ENCODE measurements at places on chromosomes 12 and 14.

GRCh38 chr14:29339494-29340172 is 573.0 kb downstream of the FOXG1 start:
- no peak for DNase-seq

GRCh38 chr14:20807304-20808161 is 4.9 kb upstream of the RNASE1 start:
- DNase-seq: no peak

- no peak for DNase-seq
These were observed 42.0 kb upstream of the C14orf180 start for GRCh38 chr14:104537613-104537988.

DNA sequence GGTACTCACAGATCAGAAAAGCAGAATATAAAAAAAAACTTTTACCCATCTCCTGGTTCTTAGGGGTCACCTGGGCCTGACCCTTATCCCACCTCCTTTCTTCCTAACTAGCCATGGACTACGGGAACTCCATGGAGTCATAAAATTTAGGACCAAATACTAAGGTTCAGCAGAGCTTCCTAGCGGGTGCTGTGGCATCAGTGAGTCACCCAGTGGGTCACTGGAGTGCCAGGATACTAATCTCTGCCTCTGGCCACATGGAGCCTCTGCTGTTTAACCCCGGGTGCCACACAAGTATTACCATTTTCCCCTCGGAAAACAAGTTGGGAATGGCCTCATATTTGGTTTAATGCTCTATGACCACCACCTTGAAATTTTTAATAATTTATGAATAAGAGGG is 6.9 kb downstream of the ZBTB39 start:
- no peak for DNase-seq

GRCh38 chr12:6031001-6031400 is 85.9 kb upstream of the ANO2 start:
- DNase-seq: no peak

- DNase-seq: no peak
These were observed 1251.0 kb upstream of the USP15 start for GRCh38 chr12:61009192-61009591.

- no peak for DNase-seq
These were observed 140.8 kb downstream of the ERC1 start for GRCh38 chr12:1131811-1132224.

DNA sequence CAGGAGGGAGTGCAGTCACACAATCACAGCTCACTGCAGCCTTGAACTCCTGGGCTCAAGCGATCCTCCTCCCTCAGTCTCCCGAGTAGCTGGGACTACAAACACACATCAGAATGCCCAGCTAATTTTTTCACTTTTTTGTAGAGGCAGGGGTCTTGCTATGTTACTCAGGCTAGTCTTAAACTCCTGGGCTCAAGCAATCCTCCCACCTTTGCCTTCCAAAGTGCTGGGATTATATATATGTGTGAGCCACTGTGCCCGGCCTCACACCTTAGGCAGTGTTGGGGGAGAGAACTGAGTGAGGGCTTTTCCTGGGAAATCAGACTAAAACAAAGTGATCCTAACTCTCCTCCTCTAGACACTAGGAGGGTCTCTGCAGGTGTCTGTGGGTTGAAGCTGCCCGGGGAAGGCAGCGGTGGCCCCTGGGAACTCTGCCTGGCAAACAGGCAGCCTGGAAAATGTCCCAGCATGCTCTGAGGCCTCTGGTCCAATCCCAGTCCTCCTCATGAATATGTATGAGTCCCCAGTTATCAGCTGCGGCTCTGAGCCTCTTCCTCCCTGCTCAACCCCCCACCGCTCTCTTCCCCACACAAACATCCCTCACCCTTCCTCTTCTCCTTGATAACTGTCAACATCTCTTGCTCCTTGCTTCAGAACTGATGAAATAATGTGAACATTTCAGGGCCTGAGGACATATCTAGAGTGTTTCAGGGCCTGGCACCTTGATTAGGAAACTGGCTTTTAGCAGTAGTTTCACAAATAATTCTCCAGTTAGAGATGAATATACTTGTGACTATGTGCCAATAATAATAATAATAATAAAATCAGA is 7.9 kb upstream of the NAA25 start:
- DNase-seq: no peak

GRCh38 chr14:88473791-88474190 is 81.0 kb downstream of the PTPN21 start:
- no peak for DNase-seq

GRCh38 chr12:1616233-1617066 is 12.6 kb upstream of the WNT5B start:
- no peak for DNase-seq

DNA sequence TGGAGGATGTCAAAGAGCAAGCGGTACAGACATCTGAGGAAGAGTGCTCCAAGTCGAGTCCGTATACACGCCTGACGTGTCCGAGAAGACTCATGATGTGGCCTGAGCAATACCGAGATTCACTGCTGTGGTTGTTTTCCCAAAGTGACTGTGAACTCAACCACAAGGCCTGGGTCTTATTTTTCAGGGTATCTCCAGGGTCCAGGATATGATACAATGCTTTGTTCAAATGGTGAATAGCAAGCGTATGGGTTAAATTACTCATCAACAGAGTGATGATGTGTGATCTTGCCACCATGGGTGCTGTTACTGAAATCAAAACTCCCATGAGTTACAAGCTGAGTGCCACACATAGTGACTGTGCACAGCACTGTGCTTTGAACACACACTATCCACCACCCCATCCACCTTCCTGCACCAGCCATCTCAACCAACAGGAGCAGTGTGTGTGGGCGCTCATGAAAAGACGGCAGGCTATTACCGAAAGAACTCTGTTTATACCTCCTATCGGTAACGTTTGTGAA is 109.6 kb downstream of the BCAT1 start:
- no peak for DNase-seq

- DNase-seq: no peak
These were observed 56.3 kb downstream of the PPP1R36 start for GRCh38 chr14:64605926-64606685.

DNA sequence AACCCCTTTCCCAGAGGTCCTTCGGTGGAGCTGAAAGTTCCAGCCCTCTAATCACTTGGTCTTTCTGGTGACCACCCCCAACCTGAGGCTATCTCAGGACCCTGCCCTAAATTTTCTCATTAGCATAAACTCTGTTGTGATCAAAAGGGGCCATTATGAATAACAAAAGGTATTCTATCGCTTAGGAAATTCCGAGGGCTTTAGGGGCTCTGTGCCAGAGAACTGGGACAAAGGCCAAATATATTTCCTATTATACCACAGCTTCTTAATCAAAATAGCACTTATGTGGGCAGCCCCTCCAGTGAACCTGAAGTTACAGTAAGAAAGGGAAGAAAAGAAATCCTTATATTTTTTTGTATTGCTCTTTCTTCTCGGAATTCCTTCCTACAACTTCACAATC is 125.3 kb upstream of the NPAS3 start:
- DNase-seq: no peak

- no peak for DNase-seq
These were observed 430.0 kb downstream of the CCDC91 start for GRCh38 chr12:28620281-28620680.

DNA sequence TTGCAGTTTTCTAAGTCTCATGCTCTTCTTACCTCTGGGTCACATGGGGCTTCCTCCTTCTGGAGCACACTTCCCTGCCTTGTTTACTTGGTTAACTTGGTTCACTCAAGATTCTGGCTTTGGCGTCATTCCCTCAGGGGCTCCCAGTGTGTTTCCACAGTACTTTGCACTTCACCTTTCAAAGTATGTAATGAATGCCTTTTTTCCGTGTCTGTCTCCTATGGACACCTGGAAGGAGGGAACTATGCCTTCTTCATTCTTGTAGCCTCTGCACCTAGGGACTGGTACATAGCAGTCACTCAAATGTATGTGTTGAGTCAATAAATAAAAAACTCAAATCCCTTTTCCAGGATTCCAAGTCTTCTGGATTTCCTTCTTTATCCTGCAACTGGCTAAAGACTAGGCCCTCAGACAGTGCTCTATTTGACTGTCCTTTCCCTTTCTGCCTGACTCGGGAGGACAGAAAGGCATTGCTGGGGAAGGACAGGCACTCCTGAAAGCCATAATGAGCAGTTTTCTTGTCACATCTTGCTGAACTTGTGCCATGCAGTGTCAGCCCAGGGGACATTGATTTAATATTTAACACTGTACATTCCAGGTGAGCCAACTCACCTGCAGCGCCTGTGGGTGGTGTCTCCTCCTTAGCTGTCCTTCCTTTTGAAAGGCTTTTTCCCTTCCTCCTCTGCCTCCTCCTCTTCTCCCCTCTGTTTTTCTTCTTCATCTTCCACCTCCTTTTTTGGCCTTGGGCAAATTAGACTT is 12.8 kb downstream of the MYRFL start:
- DNase-seq: no peak

- DNase-seq: no peak
These were observed 187.9 kb upstream of the STXBP6 start for GRCh38 chr14:25237845-25238244.

Measured in activated T-helper 1 cell treated with Interleukin-2 at 50 U/mL for 16 hours (primary cell).